Eye (tissue), 1 donor: ENCODE measurements at places on chromosomes 7 and 10.

DNA sequence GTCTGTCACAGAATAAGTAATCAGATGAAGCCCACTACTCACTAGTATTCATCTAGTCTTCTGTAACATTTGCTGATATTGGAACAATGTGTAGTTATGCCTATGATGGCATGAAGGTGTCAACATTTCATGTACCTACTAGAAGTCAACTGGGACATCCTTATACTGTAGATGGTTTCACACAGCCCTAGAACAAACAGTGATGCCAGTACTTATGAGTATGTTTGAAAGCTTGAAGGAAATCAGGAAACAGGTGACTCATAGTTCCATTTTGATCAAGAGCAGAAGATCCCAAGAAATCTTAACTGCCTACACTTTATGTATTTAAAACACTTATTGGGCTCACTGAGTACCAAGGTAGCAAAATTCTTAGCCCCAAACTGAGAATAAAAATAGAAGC lies 1519.6 kb downstream of the REEP3 start:
- no peak for DNase-seq

GRCh38 chr7:112233048-112233697 lies 26.7 kb downstream of the ZNF277 start:
- no peak for DNase-seq

- no peak for DNase-seq
Measured at GRCh38 chr10:60910543-60910942, 33.4 kb downstream of the RHOBTB1 start.

DNA sequence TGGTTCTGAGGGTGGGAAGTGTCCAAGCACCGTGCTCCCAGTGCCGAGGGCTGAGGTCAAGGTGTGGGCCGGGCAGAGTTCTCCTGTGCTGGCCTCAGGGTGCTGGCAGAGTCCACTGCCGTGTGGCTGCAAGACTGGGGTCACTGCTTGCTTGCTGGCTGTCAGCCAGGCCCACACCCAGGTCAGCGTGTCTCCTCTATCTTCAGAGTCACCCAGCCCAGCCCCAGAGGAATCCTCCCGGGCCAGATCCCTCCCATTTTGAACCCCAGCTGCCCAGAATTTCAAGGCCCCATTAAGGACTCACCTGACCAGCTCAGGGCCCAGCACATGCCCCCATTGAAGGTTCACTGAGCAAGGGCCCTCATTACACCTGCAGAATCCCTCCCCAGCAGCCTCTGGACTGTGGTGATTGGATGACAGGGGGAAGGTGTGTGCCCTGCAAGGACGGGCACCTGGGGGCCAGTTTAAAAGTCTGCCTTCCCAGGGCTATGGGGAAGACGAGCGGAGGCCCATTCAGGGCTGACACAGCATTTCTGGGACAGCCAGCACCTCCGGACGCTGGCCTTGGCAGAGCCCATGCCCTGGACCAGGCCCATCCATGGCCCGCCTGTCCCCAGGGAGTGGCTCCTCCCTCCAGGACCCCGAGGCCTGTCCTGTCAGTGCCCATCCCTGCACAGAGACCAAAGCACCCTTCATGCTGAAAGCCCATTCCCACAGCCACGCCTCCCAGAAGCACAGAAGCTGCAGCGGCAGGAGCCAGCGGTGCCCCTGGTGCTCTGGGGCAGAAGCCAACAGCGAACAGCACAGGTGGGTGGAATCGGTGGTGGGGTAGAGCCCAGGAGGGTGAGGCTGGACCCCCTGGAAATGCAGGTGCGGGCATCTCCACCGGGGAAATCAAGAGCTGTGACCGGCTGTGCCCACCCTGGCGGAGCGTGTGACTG lies 45.1 kb upstream of the PPP2R2D start:
- no peak for DNase-seq

- no peak for DNase-seq
Measured at GRCh38 chr7:2803342-2803692, 40.8 kb downstream of the GNA12 start.

- DNase-seq = no peak
Measured at GRCh38 chr7:139829775-139830117, 682 bp downstream of the TBXAS1 start.

DNA sequence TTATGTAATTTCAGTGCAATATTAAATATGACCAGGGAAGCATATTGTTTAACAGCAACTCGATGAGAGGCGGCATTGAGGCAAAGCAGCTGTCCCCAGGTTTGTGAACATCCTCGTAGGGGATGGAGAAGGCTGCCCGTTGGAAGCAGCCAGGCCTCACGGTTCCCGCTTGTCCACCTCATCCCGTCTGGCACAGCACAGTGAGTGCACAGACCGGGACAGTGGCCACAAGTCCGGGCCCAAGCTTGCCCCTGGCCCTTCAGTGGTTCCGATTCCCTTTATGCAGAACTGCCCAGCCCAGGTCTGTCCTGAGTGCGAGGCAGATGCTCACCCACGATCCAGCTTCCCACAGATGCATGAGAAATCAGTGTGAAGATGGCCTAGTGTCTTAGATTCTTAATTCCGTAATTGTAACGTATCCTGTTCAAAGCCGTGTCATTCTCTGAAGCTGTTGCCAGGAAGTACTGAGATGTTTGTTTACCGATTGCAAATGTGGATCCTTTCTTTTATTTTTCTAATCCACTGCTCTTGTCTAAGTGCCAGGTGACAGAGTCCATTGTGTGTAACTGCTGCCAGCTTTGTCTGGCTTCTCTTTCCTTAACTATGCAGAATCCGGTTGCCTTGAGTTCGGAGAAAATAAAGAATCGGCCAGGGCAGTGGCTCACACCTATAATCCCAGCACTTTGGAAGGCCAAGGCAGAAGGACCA lies 35.5 kb downstream of the PFKP start:
- DNase-seq = no peak

- no peak for DNase-seq
Measured at GRCh38 chr10:114516356-114516755, 112.1 kb upstream of the AFAP1L2 start.

GRCh38 chr7:111752022-111752582 lies 189.8 kb upstream of the IMMP2L start:
- peak; percentile 79 for DNase-seq

- no peak for DNase-seq
Measured at GRCh38 chr7:3154317-3154716, 110.7 kb upstream of the CARD11 start.

- DNase-seq = no peak
Measured at GRCh38 chr10:85603151-85603940, 763.2 kb downstream of the GRID1 start.

DNA sequence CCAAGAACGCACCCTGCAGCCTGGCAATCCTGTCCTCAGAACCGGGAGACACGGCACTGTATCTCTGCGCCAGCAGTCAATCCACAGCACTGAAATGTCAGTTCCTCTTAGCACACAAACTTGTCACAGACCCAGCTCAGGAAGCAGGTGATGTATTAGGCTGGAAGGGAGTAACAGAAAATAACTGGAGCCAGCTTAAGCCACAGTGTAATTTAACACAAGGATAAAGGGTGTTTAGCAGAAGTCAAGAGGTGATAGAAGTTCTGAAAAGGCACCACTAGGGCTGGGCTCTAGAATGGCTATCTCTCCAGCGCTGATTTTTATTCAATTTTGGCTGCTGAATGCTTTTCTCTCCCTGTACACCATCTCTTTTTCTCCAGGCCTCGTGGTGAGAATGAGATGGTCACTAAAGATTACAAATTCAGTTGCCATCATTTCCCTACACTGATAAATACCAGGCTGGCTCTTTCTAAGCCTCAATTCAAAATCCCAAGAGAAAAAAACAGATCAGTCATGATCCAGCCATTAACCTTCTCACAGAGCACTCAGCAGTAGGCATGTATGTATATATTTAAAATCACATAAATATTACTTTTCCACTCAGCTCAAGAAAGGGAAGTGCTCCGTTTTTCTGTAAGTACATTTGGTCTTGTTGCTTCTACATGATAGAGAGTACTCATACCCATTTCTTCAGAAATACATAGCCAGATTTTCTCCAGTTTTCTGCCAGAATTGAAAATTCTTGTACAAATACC lies 102.7 kb upstream of the PRSS1 start:
- DNase-seq = peak; percentile 18

- no peak for DNase-seq
Measured at GRCh38 chr7:50629238-50629901, 64.2 kb upstream of the DDC start.

DNA sequence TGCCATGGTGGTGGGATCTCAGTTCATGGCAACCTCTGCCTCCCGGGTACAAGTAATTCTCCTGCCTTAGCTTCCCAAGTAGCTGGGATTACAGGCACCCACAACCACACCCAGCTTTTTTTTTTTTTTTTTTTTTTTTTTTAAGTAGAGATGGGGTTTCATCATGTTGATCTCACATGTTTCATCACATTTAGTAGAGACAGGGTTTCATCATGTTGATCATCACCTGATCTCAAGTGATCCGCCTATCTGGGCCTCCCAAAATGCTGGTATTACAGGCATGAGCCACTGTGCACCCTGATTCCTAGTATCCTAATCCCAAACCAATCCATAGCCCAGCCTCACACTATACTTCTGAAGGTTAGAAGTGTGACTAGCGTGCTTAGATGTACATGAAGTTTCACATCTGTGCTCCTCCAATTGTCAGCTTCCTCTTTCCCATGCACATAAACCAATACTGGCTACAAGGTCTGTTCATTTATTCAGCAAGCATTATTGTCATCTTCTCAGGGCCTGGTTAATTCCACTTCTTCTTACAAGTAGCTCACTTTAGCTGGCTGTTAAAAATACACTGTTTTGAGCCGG lies 6.8 kb upstream of the NAT16 start:
- DNase-seq = no peak

DNA sequence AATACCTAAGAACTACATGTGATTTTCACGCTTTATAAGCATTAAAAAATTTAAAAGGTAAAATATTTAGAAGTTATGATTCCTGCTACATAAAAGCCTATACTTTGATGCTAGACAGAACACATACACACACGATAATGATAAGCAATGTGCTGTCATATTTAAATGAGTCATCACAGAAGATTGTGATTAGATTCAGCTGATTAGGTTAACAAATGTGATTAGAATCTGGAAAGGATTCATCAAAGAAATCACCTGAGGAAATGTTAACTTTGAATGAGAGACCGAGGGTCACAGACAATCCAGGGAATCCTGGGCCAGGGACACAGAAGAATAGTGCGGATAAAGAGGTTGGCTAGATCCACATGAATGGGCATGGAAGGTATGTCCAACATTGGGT lies 42.0 kb upstream of the CYP2C18 start:
- DNase-seq = no peak

- peak; percentile 81 for DNase-seq
Measured at GRCh38 chr7:103524042-103524907, 78.3 kb upstream of the SLC26A5 start.

GRCh38 chr7:17103984-17104383 lies 194.5 kb upstream of the AHR start:
- DNase-seq = no peak

DNA sequence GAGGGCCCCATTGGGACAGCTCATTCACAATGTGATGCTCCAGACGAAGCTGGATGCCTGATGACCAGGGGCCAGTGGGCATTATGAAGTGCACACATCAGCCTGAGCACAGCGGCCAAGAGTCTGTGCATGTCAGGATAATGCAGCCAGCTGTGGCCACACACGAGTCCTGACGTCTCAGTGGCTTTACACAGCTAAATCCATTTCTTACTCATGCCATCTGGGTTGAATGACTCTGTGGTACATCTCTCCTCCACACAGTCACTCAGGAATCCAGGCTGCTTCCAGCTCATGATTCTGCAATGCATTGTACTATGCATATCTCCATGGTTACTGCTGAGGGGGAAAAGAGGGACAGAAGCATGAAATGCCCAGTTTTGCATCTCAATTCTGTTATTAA lies 123.6 kb downstream of the PRLHR start:
- no peak for DNase-seq

DNA sequence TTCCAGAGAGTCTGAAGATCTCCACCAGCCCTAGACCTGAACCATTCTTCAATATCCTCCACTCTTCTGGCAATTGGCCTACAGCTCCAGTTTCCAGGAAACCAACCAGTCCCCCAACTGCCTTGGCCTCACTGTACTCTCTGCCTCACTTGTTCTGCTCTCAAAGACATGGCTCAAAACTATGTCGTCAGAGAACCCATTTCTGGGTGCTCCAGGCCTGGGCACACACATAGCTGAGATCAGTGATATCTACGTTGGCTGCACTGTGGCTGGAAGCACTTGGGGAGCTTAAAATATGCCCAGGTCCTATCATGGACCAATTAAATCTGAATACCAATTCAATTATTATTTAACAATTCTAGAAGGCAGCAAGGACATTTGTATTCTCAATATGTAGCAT lies 93.1 kb downstream of the COBL start:
- no peak for DNase-seq

DNA sequence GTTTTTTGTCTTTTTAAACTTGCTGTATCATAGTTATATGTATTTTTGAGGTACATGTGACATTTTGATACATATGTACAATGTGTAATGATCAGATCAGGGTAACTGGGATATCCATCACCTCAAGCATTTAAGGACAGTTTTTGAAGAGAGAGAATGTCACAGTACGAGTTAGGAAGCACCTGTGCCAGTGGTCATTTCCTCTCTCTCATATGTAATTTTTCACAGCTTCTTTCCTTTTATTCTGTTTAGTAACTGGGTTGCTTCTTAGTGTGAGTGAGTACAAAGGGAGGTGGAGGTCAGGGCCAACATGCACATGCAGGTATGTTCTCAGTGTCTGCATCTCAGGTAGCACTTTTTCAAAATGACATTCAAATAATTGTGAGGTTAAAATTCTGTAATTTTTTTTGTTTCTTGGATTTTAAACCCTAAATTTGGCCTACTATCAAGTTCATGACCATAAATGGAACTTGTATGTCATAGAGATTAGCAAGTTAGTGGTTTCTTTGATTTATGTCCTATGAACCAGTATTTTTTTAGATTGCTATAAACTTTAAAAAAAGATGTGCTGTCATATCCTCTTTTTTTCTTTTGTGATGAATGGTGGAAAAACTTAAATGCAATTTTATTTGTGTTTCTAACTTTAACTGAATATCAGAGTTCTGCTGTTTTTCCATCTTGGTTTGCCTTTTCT lies 42.7 kb downstream of the SNX10 start:
- no peak for DNase-seq

GRCh38 chr10:93074147-93074596 lies 479 bp downstream of the CYP26A1 start:
- DNase-seq = peak; percentile 79

DNA sequence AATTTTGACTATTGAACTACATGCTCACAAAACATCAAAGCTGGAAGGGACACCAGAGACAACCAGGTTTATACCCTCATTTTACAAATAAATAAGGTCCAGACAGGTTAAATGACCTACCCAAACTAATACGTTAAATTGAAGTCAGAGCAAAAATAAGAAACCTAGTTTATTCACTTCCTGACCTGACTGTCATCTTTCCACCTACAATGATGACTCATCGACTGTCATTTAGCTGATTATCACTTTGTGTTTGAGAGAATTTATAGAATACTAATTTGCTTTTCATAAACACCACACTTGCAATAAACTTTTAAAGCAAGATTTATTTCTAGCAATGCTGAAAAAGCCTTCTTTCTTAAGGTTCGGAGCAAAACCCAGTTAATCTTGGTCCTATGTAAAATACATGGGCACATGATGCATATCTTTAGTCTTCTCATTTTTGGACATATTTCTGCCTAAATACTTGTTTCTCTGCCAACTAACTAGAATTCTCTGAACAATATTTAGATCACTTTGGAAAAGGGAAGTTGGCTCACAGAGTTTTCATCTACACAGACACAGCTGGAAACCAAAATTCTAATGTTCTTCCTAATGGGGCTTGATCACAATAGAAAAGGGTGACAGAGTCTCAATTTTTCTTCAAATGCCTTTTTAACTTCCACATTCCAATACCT lies 16.7 kb upstream of the LRRN3 start:
- DNase-seq = no peak

- no peak for DNase-seq
Measured at GRCh38 chr10:62738916-62739315, 65.6 kb upstream of the ADO start.
